NCI-H1694 treated with DMSO at 0.1 percent for 48 hours (cell line): ENCODE measurements at places on chromosomes 3 and 15.

GRCh38 chr3:141355242-141355641, 13.1 kb upstream of the ZBTB38 start:
- no peak for DNase-seq

- DNase-seq, result no peak
Observed at GRCh38 chr15:47951781-47952180, 169.0 kb upstream of the SLC24A5 start.

DNA sequence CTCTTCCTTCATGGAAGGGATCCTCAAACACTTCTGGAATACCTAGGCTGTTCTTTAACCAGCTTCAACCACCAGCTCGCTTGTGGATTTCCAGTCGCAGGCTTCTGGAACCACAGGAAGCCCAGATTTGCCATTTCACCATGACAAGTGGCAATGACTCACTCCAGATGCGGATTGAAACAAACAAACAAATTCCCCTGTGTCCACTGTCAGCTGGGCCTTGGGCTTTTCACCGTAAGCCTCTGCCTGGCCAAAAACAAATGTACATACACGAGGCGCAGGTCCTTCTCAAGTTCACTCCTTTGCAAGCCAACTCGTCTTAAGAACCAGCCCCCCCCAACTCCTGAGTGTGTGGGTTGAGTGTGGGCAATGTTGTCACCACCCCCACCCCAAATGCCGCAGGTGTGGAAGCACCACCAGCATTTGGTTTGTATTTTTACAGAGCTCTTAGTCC, 8.8 kb downstream of the BCL6 start:
- no peak for DNase-seq

GRCh38 chr15:85718271-85718971, 76.3 kb downstream of the KLHL25 start:
- no peak for DNase-seq

- no peak for DNase-seq
Observed at GRCh38 chr3:5194341-5194740, 6.8 kb downstream of the EDEM1 start.

DNA sequence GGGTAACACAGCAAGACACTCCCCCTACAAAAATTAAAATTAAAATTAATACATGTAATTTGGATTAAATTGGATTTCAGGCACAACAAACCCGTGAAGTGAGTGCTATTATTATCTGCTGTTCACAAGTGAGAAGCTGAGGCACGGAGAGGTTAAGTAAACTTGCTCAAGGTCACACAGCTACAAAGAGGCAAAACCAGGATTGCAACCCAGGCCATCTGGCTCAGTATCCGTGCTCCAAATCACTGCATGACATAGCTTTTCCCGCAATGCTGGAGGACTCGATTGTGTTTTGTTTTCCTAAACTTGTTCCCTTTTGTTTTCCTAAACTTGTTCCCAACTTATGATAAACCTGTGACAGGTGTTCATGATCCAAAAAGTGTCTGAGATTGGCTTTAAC, 19.9 kb upstream of the C15orf39 start:
- DNase-seq, result no peak

DNA sequence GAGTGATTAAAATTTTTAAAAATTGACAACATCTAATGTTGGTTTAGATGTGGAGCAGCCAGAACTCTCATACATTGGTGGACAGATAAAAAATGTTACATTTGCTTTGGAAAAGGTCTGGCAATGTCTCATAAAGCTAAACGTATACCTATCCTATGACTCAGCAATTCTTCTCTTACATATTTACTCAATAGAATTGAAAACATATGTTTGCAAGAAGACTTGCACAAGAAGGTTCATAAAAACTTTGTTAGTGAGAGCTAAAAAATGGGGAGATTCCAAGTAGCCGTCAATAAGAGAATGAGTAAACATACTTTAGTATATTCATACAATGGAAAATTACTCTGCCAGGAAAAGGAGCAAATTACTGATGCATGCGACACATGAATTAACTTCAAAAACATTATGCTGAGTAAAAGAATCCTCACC, 30.0 kb downstream of the MASP1 start:
- no peak for DNase-seq
